ENCODE measurements at places on chromosomes 2 and 18.

DNA sequence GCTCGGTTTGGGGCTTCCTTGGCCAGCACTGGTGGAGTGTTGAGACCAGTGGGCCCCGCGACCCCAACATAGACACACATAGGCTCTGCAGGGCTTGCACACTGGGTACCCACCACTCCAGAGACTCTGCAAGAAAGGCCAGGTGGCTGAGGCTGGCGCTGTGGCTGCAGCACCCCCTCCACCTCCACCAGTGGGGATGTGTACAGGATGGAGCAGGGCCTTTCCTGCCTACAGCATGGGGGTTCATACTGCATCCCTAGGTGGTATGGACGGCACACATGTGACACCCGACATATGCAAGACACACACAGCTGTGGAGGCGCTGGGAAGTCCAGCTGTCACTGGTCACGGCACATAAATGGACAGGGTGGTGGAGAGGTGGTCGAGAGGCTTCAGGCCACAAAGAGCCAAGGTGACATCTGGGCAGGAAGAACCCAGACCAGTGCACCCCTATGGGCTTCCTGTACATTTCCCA, 1.3 kb downstream of the RNPEPL1 start:
- DNase-seq: no peak

DNA sequence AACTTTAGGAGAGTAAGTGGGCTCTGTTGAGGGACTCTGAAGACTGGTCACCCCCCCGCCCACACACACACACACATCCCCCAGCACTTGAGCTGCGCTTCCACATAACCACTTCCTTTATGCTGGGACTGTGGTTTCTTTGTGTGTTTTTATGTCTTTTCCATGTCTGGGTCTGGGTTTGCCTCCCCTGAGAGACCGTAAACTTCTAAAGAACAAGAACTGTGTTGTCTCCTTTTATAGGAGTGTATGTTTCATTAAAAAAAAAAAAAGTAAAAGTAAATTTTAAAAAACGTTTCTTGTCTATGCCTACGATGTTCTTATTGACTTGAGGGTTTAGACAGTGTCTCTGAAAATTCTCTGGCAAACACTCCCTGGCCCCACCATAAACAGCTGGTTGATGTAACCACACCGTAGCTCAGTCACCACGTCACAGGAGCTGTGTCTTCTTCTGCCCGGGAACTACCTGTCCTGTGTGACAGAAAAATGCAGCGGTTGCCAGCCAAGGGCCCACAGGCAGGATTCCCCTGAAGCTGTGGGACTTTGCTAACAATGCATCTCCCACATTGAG, 68.0 kb downstream of the KLHL29 start:
- DNase-seq: no peak

- DNase-seq: no peak
Observed at GRCh38 chr2:47558768-47559684, 156.1 kb downstream of the MSH2 start.

- DNase-seq: no peak
Observed at GRCh38 chr18:49273241-49273880, 187.1 kb downstream of the DYM start.

DNA sequence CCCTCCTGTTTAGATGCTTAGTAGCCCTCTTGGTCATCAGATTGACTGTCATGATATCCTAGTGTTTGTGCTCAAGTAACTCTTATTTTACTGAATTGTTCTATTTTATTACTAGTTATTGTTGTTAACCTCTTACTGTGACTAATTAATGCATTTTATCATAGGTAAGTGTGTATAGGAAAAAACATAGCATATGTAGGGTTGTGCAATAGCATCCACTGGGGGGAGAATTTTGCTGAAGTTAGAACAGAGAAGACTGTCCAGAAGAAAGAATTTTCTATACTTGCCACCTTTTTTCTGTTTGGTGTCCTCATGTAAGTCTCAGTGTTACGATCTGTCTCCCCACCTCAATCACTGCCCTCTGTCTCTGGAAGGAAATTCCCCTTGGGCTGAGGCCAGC, 177.4 kb downstream of the RPIA start:
- DNase-seq: no peak

DNA sequence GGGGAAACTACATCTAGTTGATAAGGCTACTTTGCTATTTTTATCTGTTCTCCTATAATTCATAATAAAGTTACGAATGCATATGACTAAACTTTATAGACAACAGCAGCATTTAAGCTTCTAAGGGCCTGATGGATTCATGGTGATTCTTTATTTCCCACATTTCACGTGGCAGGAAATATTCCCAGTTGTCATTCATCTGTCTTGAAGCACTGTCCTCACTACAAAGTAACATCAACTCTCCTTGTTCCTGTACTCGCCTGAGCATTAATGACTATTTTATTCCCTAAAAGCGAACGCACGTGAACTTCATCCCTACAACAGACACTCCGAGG, 2.6 kb downstream of the SATB2 start:
- no peak for DNase-seq

DNA sequence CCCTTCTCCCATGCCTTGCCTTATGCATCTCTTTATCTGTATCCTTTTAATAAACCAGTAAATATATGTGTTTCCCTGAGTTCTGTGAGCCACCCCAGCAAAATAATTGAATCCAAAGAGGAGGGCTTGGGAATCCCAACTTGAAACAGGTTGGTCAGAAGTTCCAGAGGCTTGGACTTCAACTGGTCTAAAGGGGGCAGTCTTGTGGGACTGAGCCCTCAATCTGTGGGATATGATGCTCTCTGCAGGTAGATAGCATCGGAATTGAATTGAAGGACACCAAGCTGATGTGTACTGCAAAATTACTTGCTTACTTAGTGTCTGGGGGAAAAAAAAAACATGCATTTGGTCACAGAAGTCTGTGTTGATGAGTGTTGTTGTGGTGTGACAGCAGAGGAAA, 1033.5 kb upstream of the TMEFF2 start:
- no peak for DNase-seq

GRCh38 chr2:70029814-70030409, 57.4 kb upstream of the PCBP1 start:
- no peak for DNase-seq

GRCh38 chr18:9520666-9521065, 45.4 kb downstream of the RALBP1 start:
- no peak for DNase-seq

GRCh38 chr2:21254170-21254965, 130.6 kb downstream of the TDRD15 start:
- no peak for DNase-seq

GRCh38 chr18:26901020-26901419, 35.5 kb upstream of the AQP4 start:
- no peak for DNase-seq

GRCh38 chr18:14117606-14118005, 14.6 kb downstream of the ZNF519 start:
- no peak for DNase-seq

DNA sequence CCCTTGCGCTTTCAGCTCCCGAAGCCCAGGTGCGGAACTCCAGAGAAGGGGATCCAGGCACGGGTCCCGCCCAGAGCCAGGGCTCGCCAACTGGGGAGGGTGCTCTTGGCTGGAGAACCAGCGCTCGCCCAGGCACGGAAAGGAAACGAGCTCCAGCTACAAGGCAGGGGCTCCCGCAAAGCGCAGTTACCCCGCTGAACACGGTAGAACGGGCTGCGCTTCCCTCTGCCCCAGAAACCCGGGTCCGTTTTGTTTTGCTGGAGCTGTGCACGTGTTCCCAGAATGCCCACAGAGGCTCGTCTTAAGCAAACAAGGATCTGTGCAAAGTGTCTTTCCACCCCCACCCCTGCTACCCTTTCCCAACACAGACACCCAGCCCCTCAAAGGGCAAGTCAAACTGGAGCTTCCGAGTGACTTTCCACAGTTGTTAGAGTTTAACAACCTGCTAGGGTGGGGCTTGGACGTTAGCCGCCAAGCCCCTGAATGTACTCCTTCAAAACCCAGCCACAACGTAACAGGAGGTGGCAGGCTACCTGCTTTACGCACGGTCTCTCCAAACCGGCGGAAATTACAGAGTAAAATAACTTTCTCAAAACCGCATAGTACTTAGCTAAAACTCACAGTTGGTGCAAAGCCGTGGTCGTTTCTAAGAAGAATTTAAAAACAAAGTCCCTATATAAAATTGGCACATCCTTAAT, 775 bp downstream of the RNF125 start:
- DNase-seq: peak; percentile 25

GRCh38 chr2:39468579-39469451, 31.7 kb upstream of the MAP4K3 start:
- DNase-seq: no peak

GRCh38 chr2:98805412-98806171, 74.7 kb upstream of the MGAT4A start:
- DNase-seq: no peak

DNA sequence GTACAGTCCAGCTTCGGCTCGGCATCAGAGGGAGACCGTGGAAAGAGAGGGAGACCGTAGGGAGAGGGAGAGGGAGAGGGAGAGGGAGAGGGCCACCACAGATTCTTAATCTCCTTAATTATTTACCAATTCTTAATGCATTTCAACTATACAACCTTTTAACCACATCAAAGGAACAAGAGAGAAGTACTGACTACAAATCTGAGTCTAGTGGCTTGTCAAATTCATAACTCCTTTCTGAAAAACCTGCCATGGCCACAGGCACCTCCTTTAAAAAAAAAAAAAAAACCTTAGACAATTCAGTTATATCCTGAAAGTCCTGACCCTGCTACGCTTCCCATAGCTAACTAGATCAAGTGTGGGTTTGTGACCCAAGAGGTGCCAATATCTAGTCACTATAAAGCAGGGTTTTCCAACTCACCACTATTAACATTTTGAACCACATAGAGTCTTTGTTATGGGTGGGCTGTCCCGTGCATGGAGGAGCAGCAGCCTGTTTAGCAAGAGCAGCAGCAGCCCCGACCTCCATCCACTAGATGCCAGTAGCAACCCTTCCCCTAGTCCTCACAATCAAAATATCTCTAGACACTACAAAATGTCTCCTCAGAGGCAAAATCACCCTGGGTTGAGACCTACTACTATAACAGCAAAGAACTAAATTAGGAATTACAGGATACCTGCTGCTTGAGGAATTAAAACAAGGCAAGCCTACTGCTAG, 6.8 kb downstream of the ESCO1 start:
- no peak for DNase-seq

GRCh38 chr18:67464499-67464898, 52.0 kb downstream of the DSEL start:
- DNase-seq: no peak

- no peak for DNase-seq
Observed at GRCh38 chr2:234403074-234403473, 93.8 kb downstream of the ARL4C start.

DNA sequence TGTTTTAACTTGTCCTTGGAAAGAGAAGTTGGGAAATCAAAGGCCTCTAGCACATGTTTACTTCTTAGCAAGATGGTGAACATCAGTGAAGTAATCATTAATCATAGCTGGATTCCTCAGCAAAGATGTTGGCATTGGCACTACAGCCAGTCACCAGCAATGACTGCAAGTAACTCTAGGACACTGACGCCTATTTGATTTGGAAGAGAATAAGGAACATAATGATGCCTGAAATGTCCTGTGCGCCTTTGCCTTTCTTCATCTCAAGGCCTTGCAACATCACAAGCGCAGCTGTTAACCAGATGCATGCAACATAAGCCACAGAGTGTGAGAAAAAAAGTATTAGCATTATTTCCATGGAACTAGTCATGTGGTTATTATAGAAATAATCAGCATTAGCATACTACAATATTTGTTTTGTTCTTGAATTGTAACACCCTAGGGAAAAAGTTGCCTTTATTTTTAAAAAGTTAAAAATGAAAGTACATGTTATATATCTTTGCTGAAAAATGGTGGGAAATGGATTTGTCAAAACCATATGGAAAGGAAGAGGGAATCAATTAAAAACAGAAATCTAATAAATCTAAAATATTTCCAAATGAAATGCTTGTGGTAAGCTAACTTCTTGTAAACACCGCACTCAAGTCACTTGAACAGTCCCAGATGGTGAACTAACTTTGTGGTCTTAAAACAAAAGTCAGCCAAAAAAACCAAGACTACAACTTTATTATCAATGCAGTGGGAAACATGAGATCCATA, 55.6 kb downstream of the THADA start:
- DNase-seq: no peak

DNA sequence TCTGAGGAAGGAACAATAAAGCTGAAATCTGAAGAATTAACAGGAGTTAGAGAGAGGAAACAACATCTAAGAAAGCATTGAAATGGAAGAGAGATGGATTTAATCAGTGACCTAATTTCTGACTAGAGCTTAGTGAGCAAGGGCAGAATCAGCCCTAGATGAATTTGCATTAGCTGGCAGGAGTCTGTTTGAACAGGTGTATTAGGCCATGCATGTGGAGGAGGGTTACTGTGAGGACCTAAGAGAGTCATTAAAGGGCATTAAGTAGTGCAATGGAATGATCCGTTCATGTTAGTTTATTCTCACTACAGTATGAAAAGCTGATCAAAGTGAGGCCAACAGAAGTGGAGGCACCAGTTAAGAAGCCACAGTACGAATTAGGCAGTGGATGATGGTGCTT, 285.3 kb downstream of the GRB14 start:
- no peak for DNase-seq

GRCh38 chr2:111990856-111991255, 64.2 kb upstream of the TMEM87B start:
- DNase-seq: no peak

- no peak for DNase-seq
Observed at GRCh38 chr2:241300000-241300399, 15.5 kb downstream of the HDLBP start.

- no peak for DNase-seq
Observed at GRCh38 chr2:107267086-107267485, 381.1 kb upstream of the ST6GAL2 start.

GRCh38 chr2:118535818-118536212, 311.6 kb downstream of the EN1 start:
- DNase-seq: no peak

GRCh38 chr2:217666338-217666737, 336.5 kb downstream of the TNS1 start:
- no peak for DNase-seq

- no peak for DNase-seq
Observed at GRCh38 chr2:119005555-119005954, 63.6 kb downstream of the MARCO start.

GRCh38 chr2:170086117-170086688, 91.7 kb upstream of the MYO3B start:
- no peak for DNase-seq

GRCh38 chr2:68662466-68662865, 19.1 kb downstream of the PROKR1 start:
- DNase-seq: no peak

DNA sequence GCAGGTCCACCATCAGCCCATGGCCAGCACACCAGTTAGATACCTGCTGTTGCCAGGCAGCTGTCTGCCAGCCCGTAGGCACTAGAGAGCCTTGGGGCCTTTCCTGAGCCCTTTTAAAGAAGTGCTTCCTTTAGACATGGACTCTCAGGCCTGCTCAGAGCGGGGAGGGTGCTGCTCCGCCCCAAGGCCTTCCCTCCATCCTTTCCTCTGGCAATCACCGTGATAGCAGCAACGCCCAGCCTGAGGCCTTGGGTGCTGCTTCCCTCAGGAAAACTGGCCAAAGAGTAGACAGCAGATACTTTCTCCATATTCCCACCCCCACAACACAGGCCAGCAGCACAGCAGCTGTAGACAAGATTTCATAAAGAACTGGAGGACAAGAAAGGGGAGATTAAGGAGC, 22.3 kb upstream of the C1QL2 start:
- no peak for DNase-seq

- no peak for DNase-seq
Observed at GRCh38 chr2:190235551-190236075, 84.0 kb downstream of the HIBCH start.

- no peak for DNase-seq
Observed at GRCh38 chr2:200448455-200448854, 61.4 kb downstream of the KCTD18 start.

- no peak for DNase-seq
Observed at GRCh38 chr2:158115202-158115767, 13.6 kb downstream of the UPP2 start.

GRCh38 chr18:23087352-23087751, 47.9 kb upstream of the CABLES1 start:
- no peak for DNase-seq
